ENCODE measurements at places on chromosomes 5 and 9. TPM values are rescaled to one million over a fixed set of nuclear protein-coding genes. Genes with fewer than 3 reads are reported as not detected.

DNA sequence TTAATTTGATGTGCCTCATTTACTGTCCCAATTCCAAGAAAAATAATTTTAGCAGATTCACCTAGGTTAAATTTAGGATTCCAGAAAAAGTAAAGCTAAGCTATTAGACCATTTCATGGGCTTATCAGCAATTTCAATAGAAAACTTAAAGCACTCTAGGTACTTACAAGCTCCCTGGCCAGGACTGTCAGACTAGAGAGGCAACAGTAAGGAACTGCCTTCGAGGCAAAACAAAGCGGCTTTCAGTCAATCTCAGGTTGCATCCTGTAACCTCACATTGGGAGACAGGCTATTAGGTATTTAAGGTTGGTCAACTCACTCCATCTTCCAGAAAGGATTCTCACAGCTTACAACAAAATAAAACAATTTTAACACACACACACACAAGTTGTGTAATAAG is 48.7 kb upstream of the FSD1L start:
- DNase-seq = no peak

AGXT2 gene
- not detected for total RNA-seq

DNA sequence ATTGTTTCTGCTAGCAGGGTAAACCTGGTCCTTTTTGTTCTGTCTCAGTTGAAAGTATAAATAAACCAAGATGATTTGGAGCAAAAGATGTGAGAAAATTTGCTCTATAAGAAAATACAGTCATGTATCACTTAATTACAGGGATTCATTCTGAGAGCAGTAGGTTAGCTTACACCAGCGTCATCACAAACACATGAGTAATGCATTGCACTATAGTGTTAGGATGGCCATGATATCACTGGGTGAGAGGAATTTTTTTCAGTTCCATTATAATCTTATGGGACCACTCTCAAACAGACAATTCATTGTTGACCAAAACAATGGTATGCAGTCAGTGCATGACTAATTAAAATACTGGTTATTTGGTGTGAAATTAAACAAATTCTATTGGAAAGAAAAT is 430.9 kb downstream of the CHSY3 start:
- DNase-seq = no peak

GRCh38 chr5:36029914-36030313 is 36.8 kb downstream of the UGT3A2 start:
- no peak for DNase-seq

DNA sequence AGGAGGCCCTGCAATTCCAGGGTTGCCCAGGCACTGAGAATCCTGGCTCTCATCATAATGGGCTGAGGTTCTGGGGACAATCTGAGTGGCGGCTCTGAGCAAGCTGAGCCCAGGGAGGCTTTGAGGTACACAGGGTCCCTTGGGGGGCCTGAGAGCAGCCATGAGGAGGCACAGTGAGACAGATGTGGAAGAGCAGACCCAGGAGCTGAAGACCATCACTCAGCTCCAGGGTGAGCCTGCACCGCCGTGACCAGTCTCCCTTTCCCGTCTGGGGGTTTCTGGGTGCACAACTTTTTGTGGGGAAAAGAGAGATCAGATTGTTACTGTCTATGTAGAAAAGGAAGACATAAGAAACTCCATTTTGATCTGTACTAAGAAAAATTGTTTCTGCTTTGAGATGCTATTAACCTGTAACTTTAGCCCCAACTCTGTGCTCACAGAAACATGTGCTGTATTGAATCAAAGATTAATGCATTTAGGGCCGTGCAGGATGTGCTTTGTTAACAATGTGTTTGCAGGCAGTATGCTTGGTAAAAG is at the start of gene CCDC183:
CCDC183 (plus strand) TSS at position 101 of the 537 bp plus-strand sequence; CDS start at position 161, 60 bp downstream.
- no peak for DNase-seq

- DNase-seq = no peak
Observed at GRCh38 chr5:127565586-127566270, 48.3 kb downstream of the PRRC1 start.

- DNase-seq = no peak
Observed at GRCh38 chr9:130372057-130372456, 72.7 kb upstream of the ASS1 start.

DNA sequence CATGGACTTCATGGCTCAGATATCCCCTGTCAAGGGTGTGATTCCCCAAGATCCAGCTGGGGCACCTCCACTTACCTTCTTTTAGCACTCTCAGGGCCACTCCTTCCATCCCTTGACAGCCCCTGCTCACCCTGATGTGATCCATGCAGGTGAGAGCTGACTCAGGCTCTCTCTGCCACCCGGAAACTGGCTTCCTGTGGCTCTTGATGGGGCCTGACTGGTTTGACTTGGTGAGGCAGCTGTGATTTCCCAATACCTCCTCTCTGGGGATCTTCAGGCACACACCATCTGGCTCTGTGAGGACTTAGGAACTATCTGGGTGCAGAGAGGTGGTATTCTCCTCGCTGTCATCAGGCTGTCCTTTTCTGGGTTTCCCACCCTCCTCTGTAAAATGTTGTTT is 7.9 kb upstream of the FAT2 start:
- DNase-seq = no peak

- DNase-seq = no peak
Observed at GRCh38 chr9:83986765-83987401, 6.3 kb downstream of the RMI1 start.

GABRP gene
- total RNA-seq = 0.40 TPM

BARHL1 gene
- total RNA-seq = not detected

DNA sequence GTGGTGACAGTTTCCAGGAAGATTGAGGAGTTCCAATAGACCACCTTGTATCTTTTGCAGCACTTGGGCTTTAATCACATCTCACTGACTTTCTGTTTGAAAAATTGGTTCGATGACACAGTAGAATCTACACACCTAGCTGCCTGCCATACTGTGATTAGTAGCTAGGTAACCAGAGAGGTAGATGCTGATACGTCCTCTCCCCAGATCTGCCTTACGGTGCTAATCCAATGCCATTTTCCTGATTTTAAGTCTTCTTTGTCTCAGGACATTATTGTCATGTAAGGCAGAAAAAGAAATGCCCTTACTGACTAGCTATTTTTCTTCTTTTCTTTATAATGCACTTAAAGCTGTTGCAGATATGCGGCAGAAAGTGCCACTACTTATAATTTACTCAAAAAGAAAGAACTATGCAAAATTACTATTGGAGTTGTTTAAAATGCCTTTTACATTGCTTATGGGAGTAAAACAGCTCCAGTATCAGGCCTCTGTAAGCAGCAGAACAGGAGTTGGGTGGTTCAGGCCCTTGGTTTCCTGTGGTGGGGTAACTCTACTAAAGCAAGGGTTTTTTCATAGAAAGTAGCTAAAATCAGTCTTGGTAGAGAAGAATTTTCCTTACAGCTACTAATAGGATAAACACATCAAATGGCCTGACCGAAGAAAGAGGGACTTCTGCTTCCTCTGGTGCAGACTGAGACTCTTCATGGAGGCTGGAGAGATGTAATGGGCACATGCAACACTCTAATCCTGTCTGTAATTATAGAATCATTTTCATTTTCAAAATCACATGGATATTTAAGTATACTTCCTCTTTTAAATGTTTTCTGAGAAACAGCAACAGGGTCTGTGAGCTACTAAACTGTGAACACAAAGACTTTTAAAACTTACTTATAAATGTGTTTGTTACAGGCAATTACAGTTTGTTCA is 177.2 kb downstream of the MAPKAP1 start:
- DNase-seq = no peak

DMRT2 gene
- total RNA-seq = not detected

Measured in heart left ventricle (tissue), 16 donors.